ENCODE measurements at places on chromosomes 6 and 20. TPM values are rescaled to one million over a fixed set of nuclear protein-coding genes. Genes with fewer than 3 reads are reported as not detected.
A peak's percentile ranks its signal among the peaks of the same experiment; 100 is the strongest.

Gene DLK2
- total RNA-seq: 0.37 TPM

DNA sequence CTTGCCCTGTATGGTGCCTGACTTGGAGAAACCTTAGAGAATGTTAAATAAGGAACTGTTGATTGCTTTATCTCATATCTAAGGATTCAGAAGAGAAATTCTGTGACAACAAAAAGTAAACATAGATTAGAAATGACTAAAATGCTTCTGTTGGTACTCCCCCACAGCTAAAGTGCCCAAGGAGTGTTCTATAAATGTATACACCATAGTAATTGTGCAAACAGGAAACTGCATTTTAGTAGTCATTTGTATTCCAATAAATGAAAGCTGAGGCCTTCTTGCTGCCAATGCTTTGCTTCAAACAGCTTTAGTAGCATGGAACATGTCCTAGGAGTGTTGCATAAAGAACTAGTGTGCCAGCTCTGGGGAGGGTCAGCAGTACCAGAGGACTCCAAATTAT lies 343.7 kb upstream of the IRAK1BP1 start:
- no peak for DNase-seq

DNA sequence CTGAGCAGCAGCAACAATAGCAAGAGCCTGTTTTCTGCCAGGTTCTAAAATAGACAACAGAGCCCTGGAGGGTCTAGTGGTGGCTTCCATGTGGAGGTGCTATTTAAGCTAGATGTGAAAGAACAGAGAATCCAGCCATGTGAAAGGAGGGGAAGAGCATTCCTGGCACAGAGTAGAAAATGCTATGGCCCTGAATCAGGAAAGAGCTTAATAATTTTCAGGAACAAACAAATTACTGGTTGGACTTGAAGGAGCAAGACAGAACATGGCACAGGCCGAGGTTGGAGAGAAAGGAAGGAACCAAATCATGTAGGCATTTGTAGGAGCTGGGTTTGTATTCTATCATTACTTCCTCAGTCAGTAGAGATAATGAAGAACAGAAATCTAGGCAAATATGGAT lies 98.3 kb downstream of the AIG1 start:
- DNase-seq: no peak

GRCh38 chr6:157763129-157763903 lies 59.7 kb upstream of the SNX9 start:
- DNase-seq: no peak

GRCh38 chr6:163761481-163761880 lies 347.0 kb downstream of the QKI start:
- DNase-seq: no peak

- DNase-seq: no peak
Observed at GRCh38 chr20:22922987-22923386, 112.1 kb upstream of the SSTR4 start.

DNA sequence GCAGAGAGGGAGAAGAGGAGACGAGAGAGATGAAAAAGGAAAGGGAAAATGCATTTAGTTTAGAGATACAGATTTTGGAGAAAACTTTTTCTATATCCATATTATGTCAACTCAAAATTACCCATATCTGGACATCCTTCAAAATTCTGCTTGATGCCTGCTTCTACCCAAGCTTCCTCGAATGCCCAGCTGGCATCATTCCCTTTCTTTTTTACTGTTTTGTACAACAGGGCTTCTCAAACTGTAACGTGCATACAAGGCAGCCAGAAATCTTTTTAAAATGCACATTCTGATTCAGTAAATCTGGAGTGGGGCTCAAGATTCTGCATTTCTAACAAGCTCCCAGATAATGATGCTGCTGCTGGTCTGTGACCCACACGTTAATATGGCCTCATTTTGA lies 462.8 kb upstream of the CHD6 start:
- no peak for DNase-seq

DNA sequence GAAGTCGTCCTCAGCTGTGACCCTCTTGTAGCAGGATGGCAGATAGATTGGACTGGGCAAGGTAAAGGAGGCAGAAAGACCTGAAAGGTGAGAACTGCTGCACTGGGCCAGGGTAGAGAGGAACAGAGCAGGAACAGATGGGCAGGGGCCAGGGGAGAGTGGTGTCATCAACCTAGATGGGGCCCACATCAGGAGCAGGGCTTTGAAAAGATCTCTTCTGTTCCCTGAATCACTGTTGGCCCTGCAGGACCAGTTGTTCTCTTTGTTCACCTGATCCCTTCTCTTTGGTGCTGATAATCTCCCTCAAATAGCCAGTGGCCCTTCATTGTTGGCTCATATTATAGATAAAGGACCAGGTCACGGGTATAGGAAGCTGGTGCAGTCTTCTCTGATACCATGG lies 59.9 kb downstream of the DTD1 start:
- DNase-seq: no peak

- no peak for DNase-seq
Observed at GRCh38 chr20:36541227-36541767, at the start of gene MYL9. Gene MYL9, plus strand, starts transcription at chr20:36541519. Its CDS starts 3,366 bp downstream, at chr20:36544885.

Gene ADGRG6
- 0.49 TPM for total RNA-seq

DNA sequence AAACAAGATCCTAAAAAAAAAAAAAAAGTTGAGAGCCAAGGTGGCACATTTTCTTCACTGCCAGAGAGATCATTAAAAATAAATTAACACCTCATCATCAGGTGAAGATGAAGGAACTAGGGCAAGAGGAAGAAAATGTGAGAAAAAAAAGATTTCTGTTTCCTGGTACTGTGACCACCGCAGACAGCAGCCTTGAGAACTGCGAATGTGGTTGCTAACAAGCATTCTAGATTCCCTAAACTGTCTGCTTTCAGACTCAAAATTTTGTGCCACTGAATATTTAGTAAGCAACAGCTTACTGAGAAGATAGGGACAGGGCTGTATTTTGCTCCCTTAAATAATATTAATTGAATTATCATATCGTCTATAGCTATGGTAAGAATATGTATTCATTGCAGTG lies 24.1 kb upstream of the MBOAT1 start:
- DNase-seq: no peak

- DNase-seq: no peak
Observed at GRCh38 chr6:140040396-140040795, 665.9 kb upstream of the CITED2 start.

DNA sequence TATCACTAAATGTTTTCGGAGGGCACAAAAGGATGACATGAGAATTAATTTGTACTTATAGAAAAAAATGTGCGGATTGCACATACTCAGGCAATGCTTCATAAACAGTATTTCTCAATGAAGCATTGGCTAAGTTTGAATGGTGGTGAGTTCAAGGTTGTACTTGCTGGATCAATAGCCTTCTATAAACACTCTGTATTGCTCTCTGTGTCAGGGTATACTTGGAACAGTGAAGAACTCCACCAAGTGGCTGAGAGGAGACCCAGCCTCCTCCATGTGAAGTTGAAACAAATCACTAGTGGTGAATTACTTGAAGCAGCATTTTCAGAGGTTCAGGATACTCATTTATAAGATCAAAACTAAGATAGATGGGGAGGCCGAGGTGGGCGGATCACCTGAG lies 360.6 kb downstream of the RIMS1 start:
- DNase-seq: peak; percentile 29

DNA sequence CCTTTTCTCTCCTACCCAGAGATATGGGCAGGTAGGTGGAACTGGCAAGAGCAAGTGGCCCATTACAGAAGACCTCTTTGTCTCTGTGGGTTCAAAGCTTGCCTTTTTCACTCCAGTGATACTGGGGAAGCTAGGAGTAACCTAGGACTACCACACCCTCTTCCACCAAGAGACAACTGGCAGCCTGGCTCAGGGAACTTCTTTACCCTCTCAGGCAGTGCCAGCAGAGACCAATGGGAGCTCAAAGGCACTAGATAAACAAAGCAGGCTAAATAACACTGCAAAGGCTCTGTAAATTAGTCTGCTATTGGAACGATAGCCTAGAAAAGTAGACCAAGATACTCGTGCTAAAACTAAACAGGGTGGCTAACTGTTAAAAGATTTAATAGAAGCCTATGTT lies 32.1 kb downstream of the ATRN start:
- DNase-seq: no peak

GRCh38 chr6:132820629-132821381 lies 6.4 kb downstream of the RPS12 start:
- no peak for DNase-seq

GRCh38 chr6:41846666-41847237 lies 48.4 kb downstream of the USP49 start:
- DNase-seq: peak; percentile 77

Gene CARMIL1
- 7.2 TPM for total RNA-seq

DNA sequence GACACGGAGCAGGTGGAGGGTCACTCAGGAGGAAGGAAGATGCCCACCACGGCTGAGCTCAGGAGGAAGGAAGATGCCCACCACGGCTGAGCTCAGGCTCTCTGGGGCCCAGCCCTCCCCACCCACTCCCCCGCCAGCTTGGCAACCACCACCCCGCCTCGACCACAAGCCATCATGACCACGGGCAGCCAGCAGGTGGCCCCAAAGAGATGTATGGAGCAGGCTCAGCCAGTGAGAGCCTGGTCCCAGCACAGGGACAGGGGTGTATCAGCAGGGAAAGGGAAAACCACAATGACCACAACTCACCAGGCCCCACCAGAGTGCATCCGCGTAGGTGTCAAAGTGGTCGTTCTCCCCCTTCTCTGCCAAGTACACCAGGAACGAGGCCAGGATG lies 30.4 kb downstream of the KCNQ2 start:
- peak; percentile 65 for DNase-seq

GRCh38 chr20:11173916-11174315 lies 500.1 kb upstream of the JAG1 start:
- DNase-seq: no peak

- DNase-seq: peak; percentile 85
Observed at GRCh38 chr6:52352239-52353018, 9.5 kb upstream of the PAQR8 start.

Gene SLC22A7
- total RNA-seq: not detected

DNA sequence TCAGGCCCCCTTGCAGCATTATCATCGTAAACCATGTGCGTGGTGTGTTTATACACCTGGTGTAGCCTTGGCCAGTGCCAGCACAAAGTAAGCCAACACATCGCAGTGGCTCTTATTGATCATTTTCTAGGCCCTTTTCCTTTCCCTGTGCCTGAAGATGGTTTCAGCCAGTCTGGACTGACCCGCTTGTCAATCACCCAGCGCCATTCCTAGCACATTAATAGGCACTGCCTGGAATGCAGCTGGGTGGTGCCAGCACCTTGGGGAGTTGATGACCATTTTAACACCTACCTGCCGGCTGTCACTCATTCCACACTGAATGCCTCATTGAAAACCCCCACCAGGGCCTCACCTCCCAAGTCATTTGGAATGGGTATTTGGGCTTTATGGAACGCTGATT lies 4.9 kb upstream of the UQCC2 start:
- DNase-seq: no peak

- DNase-seq: no peak
Observed at GRCh38 chr6:73372516-73372915, 2.8 kb upstream of the OOEP start.

Gene SAMD5
- 4.3 TPM for total RNA-seq

Data from A673 (cell line).